Smooth muscle cell of trachea (primary cell): ENCODE measurements at places on chromosomes 5 and 9. TPM values are rescaled to one million over a fixed set of nuclear protein-coding genes. Genes with fewer than 3 reads are reported as not detected.

The PNPLA7 gene
- total RNA-seq: 1.3 and 2.0 TPM in 2 replicates

The OR2V2 gene
- total RNA-seq: not detected in 2 replicates

The STK32A gene
- total RNA-seq: 0.44 and 0.83 TPM in 2 replicates

The ZBTB5 gene
- total RNA-seq: 5.5 and 6.7 TPM in 2 replicates

The DOCK2 gene
- 3.1 and 12.2 TPM in 2 replicates for total RNA-seq

The CANX gene
- total RNA-seq: 606 and 677 TPM in 2 replicates

The WDR41 gene
- 128 and 146 TPM in 2 replicates for total RNA-seq

The LHX2 gene
- not detected in 2 replicates for total RNA-seq

The OR2Y1 gene
- total RNA-seq: not detected in 2 replicates

The SPINK4 gene
- total RNA-seq: not detected in 2 replicates

The TMOD1 gene
- total RNA-seq: under 0.01 and 0.17 TPM in 2 replicates

The SH3GL2 gene
- total RNA-seq: 0.15 TPM in 1 of 2 replicates, not detected in the other

The NIPAL4 gene
- under 0.01 TPM in 1 of 2 replicates, not detected in the other for total RNA-seq

The NUTM2G gene
- not detected in 2 replicates for total RNA-seq

The ORM2 gene
- total RNA-seq: not detected in 2 replicates

The SLC4A9 gene
- total RNA-seq: not detected in 2 replicates

The ADGRD2 gene
- total RNA-seq: not detected in 2 replicates

The OR13C4 gene
- not detected in 2 replicates for total RNA-seq

The HAVCR2 gene
- 1.0 and 2.2 TPM in 2 replicates for total RNA-seq

The PITX1 gene
- total RNA-seq: 3.6 and 12.6 TPM in 2 replicates

The SPATA31A3 gene
- total RNA-seq: not detected in 2 replicates

The TEX48 gene
- total RNA-seq: not detected in 2 replicates

The FAM151B gene
- total RNA-seq: 3.8 and 5.0 TPM in 2 replicates

The BOD1 gene
- 74.0 and 83.9 TPM in 2 replicates for total RNA-seq

The IL12B gene
- not detected in 2 replicates for total RNA-seq
